ENCODE measurements at places on chromosomes 16 and 17. TPM values are rescaled to one million over a fixed set of nuclear protein-coding genes. Genes with fewer than 3 reads are reported as not detected.

CCL13 gene
- polyA plus RNA-seq = not detected

CDRT15 gene
- not detected for polyA plus RNA-seq

SLC46A1 gene
- polyA plus RNA-seq = 9.7 TPM

NPEPPS gene
- 27.6 TPM for polyA plus RNA-seq

KRTAP4-5 gene
- polyA plus RNA-seq = not detected

DNAH2 gene
- 0.17 TPM for polyA plus RNA-seq

DNA sequence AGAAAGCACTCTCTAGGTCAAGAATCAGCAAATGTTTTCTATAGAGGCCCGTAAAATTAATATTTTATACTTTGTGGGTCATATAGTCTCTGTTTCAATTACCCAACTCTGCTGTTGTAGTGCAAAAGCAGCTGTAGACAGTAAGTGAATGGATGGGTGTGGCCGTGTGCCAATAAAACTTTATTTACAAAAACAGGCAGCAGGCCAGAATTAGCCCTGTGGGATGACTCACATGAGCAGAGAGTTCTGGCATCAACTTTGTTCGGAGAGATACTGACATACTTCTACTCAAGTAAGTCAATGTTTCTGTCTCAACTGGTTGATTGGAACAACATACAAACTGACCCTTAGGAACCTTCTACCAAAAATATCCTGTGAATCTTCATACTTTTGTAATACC is 616.2 kb downstream of the MAF start:
- no peak overlapping the region for H3K27ac ChIP-seq
- no peak overlapping the region for H3K4me3 ChIP-seq
- no peaks in the 10 kb centered on the region for H3K36me3 ChIP-seq
- H3K4me1 ChIP-seq = no peaks in the 10 kb centered on the region

DNA sequence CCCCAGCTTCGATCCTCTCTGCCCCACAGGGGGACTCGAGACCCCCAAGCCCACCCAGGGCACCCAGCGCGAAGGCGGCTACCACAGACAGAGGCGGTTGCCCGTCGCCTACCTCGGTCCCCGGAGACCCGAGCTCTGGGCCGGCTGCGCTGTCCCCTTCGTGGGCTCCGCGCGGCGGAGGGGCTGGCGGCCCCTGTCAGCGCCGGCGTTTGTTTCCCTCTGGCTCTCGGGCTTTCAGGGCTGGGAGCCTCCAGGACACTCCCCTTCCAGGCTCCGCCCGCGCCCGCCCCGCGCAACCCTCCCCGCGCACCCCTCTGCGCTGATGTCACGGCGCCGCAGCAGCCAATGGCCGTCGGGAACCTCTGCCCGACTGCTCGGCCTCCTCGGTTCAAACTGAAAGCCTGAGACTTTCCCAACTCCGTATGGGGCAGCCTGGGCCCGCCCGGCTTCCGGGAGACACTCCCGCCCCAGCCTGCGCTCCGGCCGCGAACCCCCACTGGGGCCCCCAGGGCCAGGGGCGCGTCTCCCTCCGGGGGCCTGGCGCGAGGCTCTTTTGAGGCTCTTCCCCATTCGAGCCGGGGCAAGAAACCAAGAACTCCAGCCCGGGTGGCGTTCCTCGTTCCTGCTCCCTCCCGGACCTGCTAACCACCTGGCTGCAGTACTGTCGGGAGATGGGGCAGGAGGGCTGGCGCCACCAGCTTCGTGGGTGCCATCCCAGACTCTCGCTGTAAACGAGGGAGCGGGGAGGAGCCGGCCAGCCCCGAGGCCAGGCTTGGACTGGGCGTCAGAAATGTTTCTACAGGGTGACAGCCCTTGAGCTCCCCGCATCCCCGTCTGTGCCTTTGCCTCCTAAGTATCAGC is at the start of gene CDC42EP4:
Gene CDC42EP4 (minus strand): TSS at position 221 of the 861 bp plus-strand sequence. CDS start 25,501 bp downstream, outside the sequence.
- H3K27ac ChIP-seq = peak within 1 kb of the TSS; percentile 98
- DNase-seq = peak; percentile 98
- H3K27me3 ChIP-seq = no peaks in the 10 kb centered on the region
- H3K4me3 ChIP-seq = peak within 1 kb of the TSS; percentile 92
- peaks cover 9% of the 10 kb centered on the region for H3K4me1 ChIP-seq

- no peak for DNase-seq
- H3K36me3 ChIP-seq = peaks cover 14% of the 10 kb centered on the region
- H3K4me1 ChIP-seq = peaks cover 7% of the 10 kb centered on the region
- H3K4me3 ChIP-seq = no peak overlapping the region
- H3K27ac ChIP-seq = no peak overlapping the region
Measured at GRCh38 chr16:11051879-11052808, 107.8 kb downstream of the CLEC16A start.

DNA sequence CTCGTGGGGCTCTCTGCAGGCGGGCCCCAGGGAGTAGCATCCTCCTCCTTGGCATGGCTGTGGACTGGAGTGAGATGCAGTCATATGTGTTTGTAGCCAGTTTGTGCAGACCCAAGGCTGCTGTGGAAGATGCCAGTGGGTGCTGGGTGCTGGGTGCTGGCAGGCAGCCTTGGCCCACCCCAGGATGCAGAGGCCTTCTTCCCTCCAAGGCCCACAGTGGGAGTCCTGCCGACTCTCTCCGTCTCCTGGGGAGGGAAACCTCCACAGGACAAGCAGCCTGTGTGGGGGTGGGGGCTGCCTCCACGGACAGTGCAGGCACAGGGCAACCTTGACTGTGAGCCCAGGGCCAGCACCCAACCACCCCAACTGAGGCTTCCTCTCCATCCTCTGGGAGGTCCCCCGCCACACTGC is 13.8 kb upstream of the TMEM92 start:
- no peak overlapping the region for H3K27ac ChIP-seq
- no peaks in the 10 kb centered on the region for H3K4me1 ChIP-seq
- DNase-seq = peak; percentile 65
- no peaks in the 10 kb centered on the region for H3K27me3 ChIP-seq

GRCh38 chr17:77892469-77893143 is 65.9 kb upstream of the TNRC6C start:
- H3K36me3 ChIP-seq = no peaks in the 10 kb centered on the region
- no peak overlapping the region for H3K27ac ChIP-seq
- no peak overlapping the region for H3K4me3 ChIP-seq
